Esophagus squamous epithelium (tissue), 5 donors: ENCODE measurements at places on chromosomes 16 and 17.

GRCh38 chr17:82077617-82078358 lies 12.2 kb upstream of the DUS1L start:
- no peak for DNase-seq

- DNase-seq: no peak
These were observed 22.2 kb upstream of the PEMT start for GRCh38 chr17:17613708-17614114.

GRCh38 chr17:79761894-79762589 lies 15.9 kb upstream of the CBX2 start:
- no peak for DNase-seq

- no peak for DNase-seq
These were observed 17.1 kb downstream of the MPRIP start for GRCh38 chr17:17059301-17059890.

DNA sequence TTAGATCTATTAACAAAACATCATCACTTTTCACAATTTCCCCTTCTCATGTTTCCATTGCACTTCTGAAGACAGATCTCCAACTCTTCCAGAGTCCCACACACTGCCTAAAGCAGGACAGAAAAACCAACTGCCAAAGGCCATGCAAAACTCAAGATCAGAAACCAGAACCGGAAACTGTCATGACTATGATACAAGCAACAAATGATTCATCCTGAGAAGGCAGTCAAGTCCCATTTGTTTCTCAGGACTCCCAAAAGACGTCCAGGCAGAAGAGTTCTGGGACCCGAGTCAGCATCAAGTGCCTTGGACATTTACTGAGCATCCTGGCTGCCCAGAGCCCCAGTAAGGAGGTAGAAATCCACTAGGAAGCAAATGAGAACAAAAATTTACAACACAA lies 38.8 kb downstream of the ERN1 start:
- DNase-seq: no peak

- DNase-seq: no peak
These were observed 236.8 kb downstream of the IRX3 start for GRCh38 chr16:54049591-54050458.

GRCh38 chr16:9706217-9706836 lies 475.9 kb downstream of the GRIN2A start:
- DNase-seq: no peak

DNA sequence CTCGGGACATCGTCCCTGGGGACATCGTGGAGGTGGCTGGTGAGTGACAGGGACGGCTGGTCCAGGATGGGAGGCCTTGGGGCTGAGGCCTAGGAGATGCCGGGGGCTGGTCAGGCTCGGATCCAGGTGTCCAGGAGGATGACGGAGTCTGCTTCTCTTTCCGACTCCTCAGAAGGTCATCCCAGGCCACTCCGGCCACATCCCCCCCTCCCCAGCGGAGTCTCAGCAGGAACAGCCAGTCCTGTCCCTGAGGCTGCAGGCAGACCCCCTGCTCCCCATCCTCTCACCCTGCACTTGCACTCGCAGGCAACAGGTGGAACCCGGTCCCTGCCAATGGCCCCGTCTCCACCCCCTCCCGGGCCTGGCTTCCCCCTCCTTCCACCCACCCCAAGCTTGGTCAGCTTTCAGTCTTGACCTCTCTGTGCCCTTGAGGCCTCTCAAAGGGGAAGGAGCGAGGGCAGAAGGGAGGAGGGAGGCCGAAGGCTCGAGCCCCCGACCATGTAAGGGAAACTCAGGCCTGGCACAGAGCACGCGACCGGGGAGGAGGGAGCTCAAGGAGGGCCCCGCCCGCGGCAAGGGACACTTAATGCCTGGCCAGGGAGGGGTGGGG lies 4.4 kb downstream of the ATP2A1 start:
- no peak for DNase-seq

DNA sequence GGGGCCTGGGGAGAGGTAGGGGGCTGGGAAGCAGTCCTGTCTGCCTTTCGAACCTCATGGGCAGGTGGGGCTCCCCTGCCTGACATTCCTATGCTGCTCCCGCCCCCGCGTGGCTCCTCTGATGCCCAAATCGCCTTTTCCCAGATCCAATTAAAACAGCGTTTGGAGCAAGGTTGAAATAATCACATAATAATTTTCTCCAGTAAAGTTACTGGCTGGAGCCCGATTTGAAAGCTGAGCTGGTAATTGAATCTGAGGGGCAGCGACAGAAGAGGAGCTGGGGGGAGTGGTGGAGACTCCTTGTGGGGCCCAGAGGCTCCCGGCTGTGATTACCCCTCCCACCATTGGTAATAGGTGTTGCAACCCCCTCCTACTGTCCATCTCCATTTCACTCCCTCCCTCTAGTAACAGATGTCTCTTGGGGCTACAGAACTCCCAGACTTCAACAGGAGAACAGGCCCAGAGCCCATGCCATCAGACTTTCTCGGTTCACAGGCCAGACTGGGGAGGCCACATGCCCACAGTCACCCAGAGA lies 38.9 kb upstream of the C1QL1 start:
- DNase-seq: no peak

GRCh38 chr16:58198803-58199411 lies 1.0 kb upstream of the CSNK2A2 start:
- DNase-seq: no peak

GRCh38 chr17:77476931-77477805 lies 336.4 kb downstream of the SEC14L1 start:
- no peak for DNase-seq

GRCh38 chr16:71526111-71526631 lies at the start of gene CHST4:
Gene CHST4, plus strand, starts transcription at chr16:71526426. Its CDS starts 10,252 bp downstream, at chr16:71536678.
- no peak for DNase-seq

DNA sequence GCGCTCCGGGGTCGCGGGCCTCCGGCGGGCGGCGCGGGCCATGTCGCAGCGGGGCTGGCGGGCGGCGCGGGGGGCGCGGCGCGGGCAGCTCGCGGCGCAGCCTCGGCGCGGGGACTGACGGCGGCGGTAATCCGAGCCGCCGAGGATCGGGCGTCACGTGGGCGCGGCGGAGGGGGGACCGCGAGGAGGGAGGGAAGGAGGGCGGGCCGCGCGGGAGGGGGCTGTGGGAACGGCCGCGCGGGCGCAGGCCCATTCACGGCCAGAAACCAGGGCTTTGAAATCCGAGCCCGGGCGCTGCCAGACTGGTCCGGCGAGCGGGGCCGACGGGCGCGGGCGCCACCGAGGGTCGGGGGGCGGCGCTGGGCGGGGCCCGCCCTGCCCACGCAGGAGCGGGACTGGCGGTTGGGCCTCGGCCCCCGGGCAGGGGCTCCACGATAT lies at the start of gene MTSS2:
Gene MTSS2 (minus strand): TSS at position 116 of the 438 bp plus-strand sequence. CDS start 262 bp downstream, outside the sequence.
- DNase-seq: no peak

DNA sequence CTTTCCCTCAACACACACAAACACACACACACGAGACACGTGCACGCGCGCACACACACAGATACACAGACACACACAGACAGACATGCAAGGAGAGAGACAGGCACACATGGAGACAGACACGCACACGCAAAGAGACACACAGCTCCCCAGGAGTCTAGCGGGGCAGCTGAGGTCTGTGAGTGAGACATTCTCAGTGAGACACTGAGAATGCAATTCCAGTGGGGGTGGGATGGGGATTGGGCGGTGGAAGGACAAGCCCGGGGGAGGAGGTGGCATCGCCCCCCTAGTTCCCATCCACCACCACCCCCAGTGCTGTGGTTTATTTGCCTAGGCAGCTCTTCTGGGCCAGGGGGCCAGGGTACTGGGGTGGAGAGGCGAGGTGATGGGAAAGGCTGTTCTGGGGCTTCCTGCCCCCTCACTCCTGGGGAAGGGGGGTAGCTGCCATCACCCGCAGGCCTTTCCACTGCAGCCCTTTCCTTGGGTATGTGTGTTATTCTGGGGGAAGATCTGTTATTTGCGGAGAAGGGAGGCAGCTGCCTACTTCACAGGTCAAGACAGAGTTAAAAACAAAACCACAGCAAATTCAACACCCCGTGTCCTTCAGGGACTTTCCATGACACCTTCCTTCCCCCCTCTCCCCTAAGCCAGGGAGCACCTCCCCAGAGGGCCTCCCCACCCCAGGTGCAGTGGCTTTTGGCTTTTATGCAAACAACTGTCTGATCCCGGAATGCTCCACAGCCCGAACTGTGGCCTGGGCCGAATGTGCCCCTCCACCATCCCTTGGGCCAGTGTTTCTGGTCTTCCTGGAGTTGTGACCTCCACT lies 18.0 kb downstream of the GRB7 start:
- no peak for DNase-seq

DNA sequence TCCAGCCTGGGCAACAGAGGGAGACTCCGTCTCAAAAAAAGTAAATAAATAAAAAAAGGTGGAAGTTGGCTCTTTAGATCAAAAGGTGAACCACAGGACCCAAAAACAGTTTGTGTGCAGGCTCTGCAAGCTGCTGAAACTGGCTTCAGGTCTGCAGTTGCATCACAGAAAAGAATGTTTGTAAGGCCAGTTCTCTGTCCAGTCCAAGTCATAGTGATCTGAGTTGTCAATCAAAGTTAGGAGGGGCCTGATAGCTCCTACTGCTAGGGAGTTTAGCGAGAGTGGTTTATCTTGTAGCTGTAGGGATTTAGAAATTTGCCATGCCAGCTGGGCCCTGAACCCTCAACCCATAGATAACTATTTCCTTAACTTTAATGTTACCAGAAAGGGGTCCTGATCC lies 101.2 kb upstream of the CACNG5 start:
- no peak for DNase-seq

GRCh38 chr16:52872731-52873130 lies 180.0 kb downstream of the CHD9NB start:
- no peak for DNase-seq

DNA sequence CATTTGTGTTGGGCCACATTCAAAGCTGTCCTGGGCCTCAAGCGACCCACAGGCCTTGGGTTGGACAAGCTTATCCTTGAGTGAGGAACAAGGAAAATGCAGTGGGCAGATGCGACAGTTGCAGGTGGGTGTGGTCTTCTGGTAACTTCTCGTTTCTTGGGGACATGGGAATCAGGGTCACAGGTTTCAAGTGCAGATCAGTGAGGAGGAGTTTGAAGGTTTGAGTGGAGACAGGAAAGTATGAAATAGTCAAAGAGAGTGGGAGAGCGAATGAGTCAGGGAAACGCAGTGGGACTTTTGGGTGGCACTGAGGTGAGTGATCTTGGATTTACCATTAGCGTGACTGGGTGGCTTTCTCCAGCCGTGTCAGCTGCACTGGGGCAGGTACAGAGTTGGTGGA lies 15.4 kb upstream of the CCL22 start:
- no peak for DNase-seq

GRCh38 chr17:51275381-51275780 lies 15.0 kb downstream of the UTP18 start:
- no peak for DNase-seq

DNA sequence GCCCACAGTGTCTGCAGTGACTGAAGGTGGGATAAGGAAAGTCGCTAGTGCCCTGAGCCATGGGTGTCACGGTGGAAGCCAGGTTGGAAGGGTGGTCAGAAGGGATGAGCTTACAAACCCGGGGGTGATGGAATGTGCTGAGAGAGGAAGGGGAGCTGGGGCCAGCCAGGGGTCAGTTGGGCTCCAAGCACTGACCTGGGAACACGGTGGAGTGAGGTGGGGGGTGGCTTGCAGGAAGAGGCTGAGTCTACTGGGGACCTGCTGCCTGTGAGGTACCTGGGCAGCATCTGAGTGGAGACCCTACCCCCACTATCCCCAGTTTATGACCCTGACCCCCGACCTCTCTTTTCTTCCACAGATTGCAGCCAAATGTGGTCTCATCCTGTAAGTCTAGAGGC lies 3.1 kb downstream of the TMEM92 start:
- DNase-seq: no peak

GRCh38 chr16:19555938-19556771 lies 652 bp downstream of the VPS35L start:
- no peak for DNase-seq

- no peak for DNase-seq
These were observed 162.0 kb downstream of the SALL1 start for GRCh38 chr16:50989047-50989446.

GRCh38 chr17:65228734-65229620 lies 91.8 kb downstream of the RGS9 start:
- DNase-seq: no peak

DNA sequence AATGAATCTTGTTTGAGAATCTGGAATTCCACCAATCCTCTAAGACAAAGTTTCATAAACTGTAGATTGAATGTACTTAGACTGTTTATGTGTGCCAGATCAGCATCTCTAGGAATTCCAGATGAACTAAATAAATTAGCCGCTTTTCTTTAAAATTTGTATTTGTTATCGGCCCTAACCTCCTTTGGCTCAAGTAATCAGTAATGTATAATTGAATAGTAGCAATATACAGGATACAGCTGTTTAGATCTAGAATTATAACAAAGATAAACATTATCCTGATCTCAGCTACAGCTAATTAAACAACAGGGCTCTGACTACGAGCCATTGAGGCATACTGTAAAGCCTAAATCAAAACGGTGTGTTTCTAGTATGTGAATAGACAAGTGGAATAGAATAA lies 120.3 kb downstream of the CYB561 start:
- DNase-seq: no peak

DNA sequence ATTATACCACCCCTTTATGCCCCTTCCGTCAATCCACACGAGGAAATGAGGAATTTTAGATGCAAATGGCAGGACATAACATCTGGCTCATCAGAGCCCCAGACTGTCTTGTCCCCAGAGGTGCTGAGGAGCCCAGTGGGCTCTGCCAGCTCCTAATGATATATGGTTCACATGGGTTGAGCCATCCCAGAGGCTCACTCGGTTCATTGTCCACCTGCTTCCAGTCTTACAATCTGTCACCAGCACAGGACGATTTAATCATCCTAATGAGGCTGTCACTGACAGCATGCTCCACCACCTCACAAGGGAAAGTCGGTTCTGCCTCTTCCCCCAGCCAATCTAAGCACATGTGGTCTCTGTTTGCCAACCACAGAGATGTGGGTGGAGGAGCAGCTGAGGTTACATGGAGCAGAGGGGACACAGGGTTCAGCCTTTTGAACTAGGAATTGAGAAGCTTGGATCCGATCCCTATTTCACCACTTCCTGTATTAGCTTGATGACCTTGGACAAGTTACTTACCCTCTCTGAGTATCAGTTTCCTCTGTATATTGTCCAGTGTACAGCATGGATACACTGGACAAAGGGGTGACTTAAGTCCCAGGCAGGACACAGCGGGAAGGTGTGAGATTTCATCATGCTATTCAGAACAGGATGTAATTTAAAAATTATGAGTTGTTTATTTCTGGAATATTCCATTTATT lies 27.0 kb upstream of the DHX8 start:
- no peak for DNase-seq

GRCh38 chr17:43750153-43750552 lies 8.4 kb downstream of the SOST start:
- no peak for DNase-seq

DNA sequence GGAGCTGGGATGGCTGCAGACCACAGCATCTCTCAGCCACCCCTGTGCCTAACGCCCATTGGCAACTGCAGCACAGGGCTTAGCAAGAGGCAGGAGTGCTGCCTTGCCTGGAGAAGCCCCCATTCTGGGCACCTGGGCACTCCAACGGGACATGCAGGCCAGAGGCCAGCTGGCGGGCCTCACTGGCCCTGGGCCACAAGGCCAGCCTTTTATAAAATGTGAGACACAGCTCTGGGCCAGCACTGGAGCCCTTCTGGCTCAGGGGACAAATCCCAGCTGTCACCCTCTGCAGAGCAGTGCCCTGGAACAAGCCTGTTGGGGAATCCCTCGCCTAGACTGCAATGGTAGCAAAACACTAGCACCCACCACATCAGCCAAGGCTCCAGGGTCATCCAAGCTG lies 171.8 kb downstream of the WSCD1 start:
- no peak for DNase-seq
